NCI-H1105 treated with DMSO at 0.1 percent for 48 hours (cell line): ENCODE measurements at places on chromosomes 11 and 22.

DNA sequence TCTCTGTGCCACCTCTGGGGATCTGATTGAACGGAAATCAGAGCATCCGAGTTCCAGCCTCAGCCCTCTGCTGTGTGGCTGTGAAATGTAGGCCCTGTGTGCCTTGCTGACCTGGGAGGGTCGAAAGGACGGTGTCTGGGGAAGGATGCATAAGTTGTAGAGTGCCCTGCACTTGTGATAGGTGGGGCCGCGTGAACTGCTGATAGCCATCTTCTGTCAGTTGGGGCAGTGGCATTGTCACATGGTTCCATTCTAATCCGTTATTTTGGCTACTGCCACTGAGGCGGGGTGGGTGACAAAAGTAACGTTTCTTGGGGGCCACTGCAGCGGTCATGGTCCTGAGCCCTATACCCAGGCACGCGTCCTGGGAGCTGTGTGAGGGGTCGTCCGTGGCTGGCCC, 63.4 kb downstream of the LRP5 start:
- no peak for DNase-seq

- DNase-seq, result no peak
Observed at GRCh38 chr11:10701982-10702381, 8.4 kb upstream of the IRAG1 start.

GRCh38 chr11:29527391-29527936, 489.4 kb downstream of the KCNA4 start:
- no peak for DNase-seq

DNA sequence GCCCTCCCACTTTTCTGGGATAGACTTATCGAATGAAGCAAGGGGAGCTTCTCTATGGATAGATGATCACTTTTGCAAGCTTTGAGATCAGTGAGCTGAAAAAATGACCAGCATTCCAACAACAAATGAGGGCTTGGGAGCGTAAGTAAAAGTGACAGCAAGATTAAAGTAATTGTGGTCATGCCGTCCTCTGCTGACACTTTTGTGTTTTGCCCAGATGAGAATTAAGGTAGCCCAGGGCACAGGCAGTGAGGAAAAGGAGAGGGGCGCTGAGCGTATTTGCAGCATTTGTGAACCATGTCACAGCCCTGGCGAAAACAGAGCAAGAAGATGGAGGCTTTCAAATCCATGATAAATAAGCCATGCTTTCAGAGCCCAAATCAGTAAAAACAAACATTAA, 24.6 kb upstream of the TMA7B start:
- DNase-seq, result no peak

DNA sequence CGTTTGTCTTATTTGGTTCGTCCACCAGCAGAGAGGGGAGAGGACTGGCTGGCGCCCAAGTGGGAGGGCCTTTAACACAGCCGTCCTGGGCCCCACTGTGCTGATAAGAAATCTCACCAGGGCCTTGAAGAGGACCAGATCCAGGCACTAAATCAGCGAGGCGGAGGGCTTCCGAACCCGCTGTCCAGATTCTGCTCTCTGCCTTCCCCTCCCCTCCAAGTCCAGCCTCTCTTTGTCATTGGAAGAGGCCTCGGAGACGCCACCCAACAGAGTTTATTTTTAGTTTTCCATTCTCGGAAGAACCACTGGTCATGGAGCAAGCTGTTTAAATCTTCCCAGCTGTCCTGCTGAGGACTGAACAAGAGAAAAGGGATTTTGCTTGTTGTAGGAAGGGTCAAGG, 9.3 kb upstream of the FXYD6 start:
- DNase-seq, result no peak

- DNase-seq, result no peak
Observed at GRCh38 chr11:57056735-57057134, 68.0 kb downstream of the OR5AK2 start.

DNA sequence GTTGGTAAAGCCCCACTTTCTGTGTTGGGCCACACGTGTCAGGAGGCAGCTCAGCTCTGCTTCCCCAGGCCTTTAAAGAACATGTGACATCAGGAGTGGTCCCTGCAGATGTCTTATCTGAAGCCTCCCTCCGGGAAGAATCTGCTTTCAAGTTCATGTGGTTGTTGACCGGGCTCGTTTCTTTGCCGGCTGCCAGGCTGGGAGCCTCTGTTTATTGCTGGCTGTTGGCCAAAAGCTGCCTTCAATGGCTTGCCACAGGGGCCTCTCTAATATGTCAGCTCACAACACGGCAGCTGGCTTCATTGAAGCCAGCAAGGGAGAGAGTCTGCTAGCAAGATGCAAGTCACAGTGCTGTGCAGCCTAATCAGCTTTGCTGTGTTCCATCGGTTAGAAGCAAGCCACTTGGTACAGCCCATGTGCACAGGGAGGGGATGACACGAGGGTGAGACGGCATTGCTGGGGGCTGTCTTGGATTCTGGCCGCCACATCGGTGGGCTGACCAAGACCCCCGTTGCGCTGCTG, 14.6 kb downstream of the MRGPRF start:
- DNase-seq, result peak; percentile 94

GRCh38 chr11:65777821-65778361, 2.9 kb downstream of the AP5B1 start:
- DNase-seq, result no peak

DNA sequence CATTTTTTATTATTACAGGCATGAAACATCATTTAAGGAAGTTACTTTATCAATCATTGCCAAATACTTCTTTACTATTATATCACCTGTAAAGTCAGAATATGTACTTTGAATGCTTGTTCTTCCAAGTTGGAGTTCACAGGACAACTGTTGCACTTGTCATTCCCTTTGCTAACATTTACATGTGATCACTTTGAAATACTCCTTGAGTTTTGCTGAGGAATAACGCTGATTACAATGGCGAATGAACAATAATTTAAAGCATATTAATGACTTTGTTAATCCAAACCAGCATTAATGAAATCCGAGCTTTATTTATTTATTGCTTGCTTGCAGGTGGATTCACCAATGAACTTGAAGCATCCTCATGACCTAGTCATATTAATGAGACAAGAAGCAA, 20.2 kb downstream of the TTC17 start:
- DNase-seq, result no peak

GRCh38 chr11:57251037-57251436, 14.0 kb upstream of the APLNR start:
- DNase-seq, result no peak

DNA sequence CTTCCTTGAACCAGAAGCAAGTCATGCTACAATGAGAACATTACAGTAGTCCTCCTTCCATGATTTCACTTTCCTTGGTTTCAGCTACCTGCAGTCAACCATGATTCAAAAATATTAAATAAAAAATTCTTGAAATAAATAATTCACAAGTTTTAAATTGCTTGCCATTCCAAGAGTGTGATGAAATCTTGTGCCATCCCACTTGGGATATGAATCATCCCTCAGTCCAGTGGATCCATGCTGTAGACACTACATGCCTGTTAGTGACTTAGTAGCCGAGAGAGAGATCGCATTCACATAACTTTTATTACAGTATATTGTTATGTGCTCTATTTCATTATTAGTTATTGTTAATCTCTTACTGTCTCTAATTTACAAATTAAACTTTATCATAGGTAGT, 6.0 kb downstream of the HOATZ start:
- no peak for DNase-seq

DNA sequence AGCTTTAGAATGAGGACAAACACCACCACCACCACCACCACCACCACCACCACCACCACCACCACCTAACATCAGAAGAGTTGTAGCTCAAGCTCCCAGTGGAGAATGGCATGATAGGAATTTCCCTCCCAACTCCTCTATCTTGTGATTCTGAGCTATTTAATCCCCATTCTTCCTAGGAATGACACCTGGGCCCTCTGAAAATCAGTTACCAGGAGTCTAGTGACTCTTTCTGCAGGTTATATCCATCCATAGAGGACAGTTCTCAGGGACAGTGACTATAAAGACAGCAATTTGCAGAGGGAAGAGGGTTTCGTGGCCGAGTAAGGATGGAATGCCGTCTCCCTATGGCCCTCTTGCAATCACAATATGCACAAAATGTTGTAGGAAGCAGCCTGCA, 27.8 kb downstream of the MYH9 start:
- DNase-seq, result no peak

DNA sequence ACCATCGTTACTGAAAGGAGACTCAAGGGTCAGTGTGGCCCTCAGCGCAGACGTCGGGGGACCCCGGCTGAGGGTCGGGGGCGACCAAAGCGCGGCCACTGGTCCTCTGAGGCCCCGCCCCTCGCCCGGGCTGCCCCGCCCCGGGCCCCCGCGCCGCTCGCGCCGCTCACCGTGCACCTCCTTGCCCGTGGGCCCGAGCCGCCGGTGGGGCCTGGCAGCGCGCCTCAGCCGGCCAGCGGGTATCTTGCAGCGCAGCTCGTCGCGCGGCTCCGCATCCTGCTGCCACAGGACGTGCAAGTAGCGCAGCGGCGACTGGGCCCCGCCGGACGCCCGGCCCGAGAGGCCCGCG, 419 bp downstream of the ANKRD54 start:
- DNase-seq, result peak; percentile 41

DNA sequence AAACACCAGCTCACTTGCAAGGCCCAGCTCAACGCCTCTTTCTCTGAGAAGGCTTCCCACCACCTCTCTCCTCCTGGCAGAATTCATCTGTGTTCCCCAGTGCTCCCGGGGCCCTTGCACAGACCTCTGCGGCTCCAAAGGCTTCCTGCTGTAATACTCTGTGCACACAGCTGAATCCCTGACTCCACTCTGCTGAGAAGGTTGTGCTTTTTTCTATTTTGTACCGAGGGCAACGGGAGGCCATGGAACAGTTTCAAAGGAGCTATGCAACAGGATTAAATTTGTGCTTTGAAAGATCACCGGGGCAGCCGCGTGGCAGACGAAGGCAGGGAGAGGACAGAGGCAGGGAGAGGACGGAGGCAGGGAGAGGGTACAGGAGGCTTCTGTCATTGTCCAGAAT, 49.2 kb upstream of the SYT7 start:
- no peak for DNase-seq

- no peak for DNase-seq
Observed at GRCh38 chr22:26712158-26712557, 54.8 kb downstream of the MIAT start.

DNA sequence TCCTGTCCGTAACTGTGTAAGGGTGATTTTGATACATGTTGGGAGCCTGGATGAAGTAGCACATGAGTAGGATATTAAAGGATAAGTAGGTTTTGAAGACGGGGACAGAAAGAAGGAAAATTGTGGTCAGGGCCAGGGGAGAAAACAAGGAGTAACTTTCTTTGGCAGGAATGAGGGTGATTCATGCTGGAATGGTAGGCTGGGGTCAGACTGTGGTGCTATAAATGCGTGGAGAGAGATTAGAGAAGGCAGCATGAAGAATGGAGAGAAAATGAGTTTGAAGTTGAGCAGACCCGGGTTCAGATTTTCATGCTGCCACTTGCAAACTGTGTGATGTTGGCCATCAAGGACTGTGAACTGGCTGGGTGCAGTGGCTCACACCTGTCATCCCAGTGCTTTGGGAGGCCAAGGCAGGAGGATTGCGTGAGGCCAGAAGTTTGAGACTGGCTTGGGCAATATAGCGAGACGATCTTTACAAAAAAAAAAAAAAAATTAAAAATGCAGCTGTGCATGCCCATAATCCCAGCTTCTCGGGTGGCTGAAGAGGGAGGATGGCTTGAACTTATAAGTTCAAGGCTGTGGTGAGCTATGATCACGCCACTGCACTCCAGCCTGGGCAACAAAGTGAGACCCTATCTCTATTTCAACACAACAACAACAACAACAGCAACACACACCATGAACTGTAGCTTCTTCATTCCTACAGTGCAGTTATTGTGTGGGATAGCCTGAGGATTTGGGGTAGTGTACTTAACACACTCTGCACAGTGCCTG, 22.3 kb downstream of the ZBTB16 start:
- no peak for DNase-seq

DNA sequence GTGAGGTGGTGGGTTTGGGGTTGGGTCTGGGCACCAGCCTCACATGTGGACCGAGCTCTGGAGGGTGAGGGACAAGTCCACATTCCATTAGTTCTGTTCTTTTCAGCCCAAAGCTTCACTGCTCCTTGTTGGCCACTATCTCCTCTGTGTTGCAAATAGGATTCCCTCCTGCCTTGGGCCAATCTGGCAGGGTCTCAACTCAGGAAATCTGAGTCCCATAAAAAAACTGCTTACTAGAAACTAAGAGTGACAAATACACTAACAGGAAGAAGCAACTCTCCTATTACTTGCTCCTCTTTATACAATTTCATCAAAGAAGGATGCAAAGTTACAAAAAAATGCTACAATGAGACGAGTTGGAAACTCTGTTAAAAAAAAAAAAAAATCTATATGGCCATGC, 66.2 kb upstream of the CSNK1E start:
- DNase-seq, result no peak

- no peak for DNase-seq
Observed at GRCh38 chr11:17197431-17197898, 10.3 kb downstream of the PIK3C2A start.

DNA sequence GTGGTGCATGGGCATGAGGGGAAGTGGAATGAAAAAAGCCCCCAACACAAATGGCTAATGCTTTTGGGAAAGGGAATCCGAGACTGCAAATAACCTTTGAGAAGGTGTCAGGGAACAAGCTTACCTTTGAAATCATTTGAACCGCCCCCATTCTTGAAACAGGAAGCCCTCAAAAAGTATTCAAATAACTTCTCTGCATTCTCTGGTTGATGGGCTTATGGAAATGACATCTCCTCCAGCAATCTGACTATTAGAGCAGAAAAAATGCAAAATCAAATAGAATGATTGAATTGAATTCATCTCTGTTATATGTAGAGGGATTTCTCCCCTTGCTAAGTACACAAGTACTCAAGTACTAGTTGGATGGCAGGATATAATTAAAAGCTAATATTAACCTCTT, 409.9 kb downstream of the TMEM135 start:
- DNase-seq, result no peak

DNA sequence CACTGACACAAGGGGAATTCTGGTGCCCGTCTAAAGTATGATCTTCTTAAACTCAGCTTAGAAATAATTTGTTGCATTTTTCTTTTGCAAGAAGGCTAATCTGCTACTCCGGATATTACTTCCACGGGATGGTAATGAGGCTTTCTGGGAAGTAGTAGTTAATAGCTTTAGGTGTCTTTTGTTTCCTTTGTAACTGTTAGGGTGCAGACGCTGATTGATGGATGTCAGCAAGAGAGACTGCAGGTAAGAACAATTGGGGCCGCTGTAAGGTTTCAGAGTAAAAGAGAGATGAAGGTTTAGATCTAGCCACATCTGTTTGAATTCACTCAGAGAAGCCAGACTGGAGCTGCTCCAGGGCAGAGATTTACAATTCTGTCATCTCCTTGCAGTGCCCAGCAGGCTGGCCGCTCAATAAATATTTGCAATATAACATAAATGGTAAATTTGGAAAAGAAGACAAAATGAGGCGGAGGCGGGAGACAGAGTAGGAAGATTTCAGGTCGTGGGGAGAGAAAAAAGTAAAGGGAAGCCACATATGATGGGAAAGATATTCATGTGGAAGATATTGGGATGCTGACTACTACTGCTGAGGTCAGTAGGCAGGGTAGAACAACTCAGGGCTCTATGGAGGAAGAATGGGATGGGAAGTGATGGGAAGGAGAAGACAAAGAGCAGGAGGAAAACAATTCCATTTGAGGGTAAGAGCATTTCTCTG, 320.5 kb downstream of the AASDHPPT start:
- no peak for DNase-seq
